ENCODE measurements at places on chromosomes 1 and 21. TPM values are rescaled to one million over a fixed set of nuclear protein-coding genes. Genes with fewer than 3 reads are reported as not detected.

GRCh38 chr21:22711636-22712035, 1713.4 kb downstream of the NCAM2 start:
- H3K4me1 ChIP-seq: no peaks in the 10 kb centered on the region
- DNase-seq: no peak
- no peak overlapping the region for H3K27ac ChIP-seq
- no peaks in the 10 kb centered on the region for H3K36me3 ChIP-seq
- no peak overlapping the region for H3K4me3 ChIP-seq
- H3K27me3 ChIP-seq: no peaks in the 10 kb centered on the region

- no peaks in the 10 kb centered on the region for H3K27me3 ChIP-seq
- H3K4me1 ChIP-seq: no peaks in the 10 kb centered on the region
- no peak overlapping the region for H3K27ac ChIP-seq
- no peak for DNase-seq
- no peak overlapping the region for H3K4me3 ChIP-seq
Measured at GRCh38 chr1:240295811-240296210, 204.1 kb downstream of the FMN2 start.

DNA sequence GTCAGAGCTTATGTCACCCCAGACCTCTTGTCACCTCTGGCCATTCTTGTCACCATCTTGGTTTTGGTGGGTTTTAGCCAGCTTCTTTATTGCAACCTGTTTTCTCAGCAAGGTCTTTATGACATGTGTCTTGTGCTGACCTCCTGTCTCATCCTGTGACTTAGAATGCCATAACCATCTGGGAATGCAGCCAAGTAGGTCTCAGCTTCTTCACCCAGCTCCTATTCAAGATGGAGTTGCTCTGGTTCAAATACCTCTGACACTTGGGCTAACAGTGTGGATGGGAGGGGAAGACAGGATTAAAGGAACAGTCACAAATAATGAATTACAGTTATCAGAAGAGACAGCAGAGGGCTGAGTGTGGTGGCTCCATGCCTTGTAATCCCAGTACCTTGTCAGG, 30.5 kb upstream of the PIK3CD start:
- no peak overlapping the region for H3K4me3 ChIP-seq
- H3K36me3 ChIP-seq: no peaks in the 10 kb centered on the region
- DNase-seq: no peak
- H3K4me1 ChIP-seq: no peaks in the 10 kb centered on the region
- H3K27me3 ChIP-seq: peaks cover 4% of the 10 kb centered on the region
- no peak overlapping the region for H3K27ac ChIP-seq

GRCh38 chr1:66876664-66877063, 48.0 kb downstream of the DNAI4 start:
- no peaks in the 10 kb centered on the region for H3K27me3 ChIP-seq
- H3K4me1 ChIP-seq: no peaks in the 10 kb centered on the region
- no peak overlapping the region for H3K27ac ChIP-seq
- H3K4me3 ChIP-seq: no peak overlapping the region

DNA sequence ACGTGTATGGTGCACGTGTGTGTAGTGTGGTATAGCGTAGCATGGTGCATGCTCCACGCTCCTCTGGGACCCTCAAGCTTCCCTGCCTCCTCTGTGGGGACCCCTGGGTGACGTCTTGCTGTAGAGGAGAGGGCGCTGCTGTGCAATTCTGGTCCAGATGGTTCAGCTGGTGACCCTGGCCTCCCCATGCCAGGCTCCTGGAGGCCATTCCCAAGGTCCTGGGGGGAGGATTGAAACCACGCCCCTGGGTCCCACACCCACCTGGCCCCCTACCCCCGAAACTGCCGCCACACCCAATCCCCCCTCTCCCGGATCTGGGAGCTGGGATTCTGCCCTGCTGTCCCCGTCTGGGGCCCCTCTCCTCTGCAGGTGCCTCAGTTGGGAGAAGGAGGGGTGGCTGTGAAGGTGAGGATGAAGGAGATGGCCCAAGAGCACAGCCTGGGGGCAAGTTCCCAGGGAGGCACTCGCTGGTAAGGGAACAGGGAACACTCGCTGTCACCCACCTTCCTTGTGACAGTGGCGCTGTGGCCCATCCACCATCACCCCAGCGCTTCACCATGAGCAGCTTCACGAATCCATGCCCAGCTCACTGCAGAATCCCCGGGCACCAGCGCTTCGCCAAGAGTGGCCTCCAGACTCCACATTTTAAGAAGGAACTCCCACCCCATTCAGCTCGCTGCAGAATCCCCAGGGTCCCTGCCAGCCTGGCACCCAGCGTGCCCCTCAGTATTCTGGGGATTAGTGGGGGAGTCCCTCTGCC, 38.0 kb downstream of the WDR4 start:
- H3K27me3 ChIP-seq: no peaks in the 10 kb centered on the region
- DNase-seq: no peak
- H3K36me3 ChIP-seq: peaks cover 58% of the 10 kb centered on the region

USF1 gene
- polyA plus RNA-seq: 56.9 TPM

UBXN10 gene
- 1.4 TPM for polyA plus RNA-seq

All from large intestine (tissue), 12 donors.